ENCODE measurements at places on chromosomes 13 and 19. TPM values are rescaled to one million over a fixed set of nuclear protein-coding genes. Genes with fewer than 3 reads are reported as not detected.
A peak's percentile ranks its signal among the peaks of the same experiment; 100 is the strongest.

The ZNF43 gene
- 27.6 TPM for total RNA-seq

The HMG20B gene
- total RNA-seq, result 48.1 TPM

The CEACAM4 gene
- total RNA-seq, result 0.64 TPM

The MEIS3 gene
- total RNA-seq, result 0.35 TPM

DNA sequence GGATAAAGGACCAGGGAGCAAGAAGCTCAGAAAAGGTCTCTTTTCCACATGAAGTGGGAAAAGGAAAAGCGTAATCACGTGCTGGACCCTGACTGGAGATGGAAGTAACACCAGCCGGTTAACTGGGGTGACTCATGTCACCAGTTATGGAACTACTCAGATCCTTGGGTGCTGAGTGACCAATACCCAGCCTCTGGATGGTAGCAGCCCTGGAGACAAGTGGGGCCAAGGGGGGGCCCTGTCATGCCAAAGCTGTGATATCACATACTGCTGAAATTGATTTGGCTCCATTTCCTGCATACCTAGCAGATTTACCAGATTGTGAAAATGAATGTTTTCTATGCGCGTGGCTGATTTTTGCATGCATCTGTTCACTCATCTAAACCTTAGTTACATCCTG lies 158.9 kb downstream of the ZIC5 start:
- peaks cover 2% of the 10 kb centered on the region for H3K4me1 ChIP-seq
- no peak overlapping the region for H3K27ac ChIP-seq
- no peaks in the 10 kb centered on the region for H3K27me3 ChIP-seq
- no peaks in the 10 kb centered on the region for H3K36me3 ChIP-seq

DNA sequence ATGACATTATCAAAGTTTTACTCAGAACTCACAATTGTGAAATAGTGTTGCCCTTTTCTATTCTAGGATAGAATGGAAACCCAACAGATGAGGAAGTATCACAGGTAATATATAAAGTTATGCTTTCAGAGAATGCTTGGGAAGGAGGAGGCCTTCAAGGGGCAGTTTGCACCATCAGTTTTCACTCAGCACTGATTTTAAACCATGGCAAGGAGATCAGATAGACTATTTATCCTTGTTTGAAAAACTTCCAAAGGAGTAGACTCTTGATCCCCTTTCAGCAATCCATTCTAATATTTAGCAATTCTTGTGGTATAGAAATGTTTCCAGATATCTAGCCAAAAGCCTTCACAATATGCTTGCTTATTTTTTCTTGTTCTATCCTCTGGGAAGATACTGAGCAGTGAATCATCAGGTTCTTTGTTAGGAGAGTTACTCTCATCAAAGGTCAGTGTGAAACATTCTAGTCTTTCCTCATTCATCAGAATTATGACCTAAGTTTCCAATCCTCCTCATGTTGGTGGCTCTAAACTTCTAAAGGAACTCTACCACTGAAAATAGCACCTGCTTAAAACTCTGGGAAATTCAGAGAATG lies 3.8 kb downstream of the GPC6 start:
- H3K27ac ChIP-seq, result no peak overlapping the region
- no peak overlapping the region for H3K4me3 ChIP-seq
- H3K4me1 ChIP-seq, result no peaks in the 10 kb centered on the region

- DNase-seq, result no peak
- H3K27ac ChIP-seq, result no peak overlapping the region
- peaks cover 27% of the 10 kb centered on the region for H3K36me3 ChIP-seq
- no peaks in the 10 kb centered on the region for H3K27me3 ChIP-seq
These were observed 22.6 kb downstream of the SUGP1 start for GRCh38 chr19:19297759-19298158.

DNA sequence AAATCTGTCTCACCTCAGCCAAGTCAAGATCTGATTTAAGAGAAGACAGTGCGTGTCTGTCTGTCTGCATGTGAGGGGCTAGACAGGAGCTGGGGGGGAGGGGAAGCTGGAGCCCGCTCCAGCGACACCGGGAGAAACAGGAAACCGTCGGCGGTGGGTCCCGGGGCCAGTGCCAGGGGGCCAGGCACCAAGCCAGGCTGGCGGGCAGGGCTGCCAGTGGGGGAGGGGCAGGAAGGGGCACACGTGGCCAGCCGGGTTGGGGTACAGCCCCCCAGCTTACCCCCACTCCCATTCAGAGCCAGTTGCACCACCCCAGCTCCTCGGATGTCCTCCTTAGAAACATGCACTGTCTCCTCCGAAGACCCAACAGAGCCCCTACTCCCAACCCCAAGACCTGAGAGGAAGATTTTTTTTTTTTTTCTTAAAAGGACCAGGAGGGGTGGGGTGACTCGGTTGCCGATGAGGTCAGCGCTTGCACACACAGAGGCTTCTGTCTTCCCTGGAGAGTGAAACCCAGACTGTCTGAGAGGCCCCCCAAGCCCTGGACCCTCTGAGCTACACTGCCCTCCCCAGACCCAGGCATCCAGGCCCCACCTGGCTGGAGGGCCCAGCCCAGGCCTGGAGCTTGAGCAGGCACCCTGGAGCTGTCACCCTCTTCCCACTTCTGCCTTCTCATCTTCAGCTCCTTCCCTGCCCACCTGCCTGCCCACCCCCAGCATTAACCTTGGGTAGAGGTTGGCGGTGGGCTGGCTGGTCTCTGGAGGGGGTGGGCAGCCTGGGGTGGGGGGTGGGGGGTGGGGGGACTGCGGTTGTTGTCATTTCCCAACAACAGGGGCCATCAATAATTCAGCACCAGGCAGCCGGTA lies 4.0 kb downstream of the ERF start:
- no peak for DNase-seq
- no peak overlapping the region for H3K4me3 ChIP-seq
- H3K36me3 ChIP-seq, result no peaks in the 10 kb centered on the region
- H3K4me1 ChIP-seq, result peaks cover 40% of the 10 kb centered on the region

- H3K36me3 ChIP-seq, result no peaks in the 10 kb centered on the region
- H3K27me3 ChIP-seq, result no peaks in the 10 kb centered on the region
- no peak overlapping the region for H3K4me3 ChIP-seq
- DNase-seq, result peak; percentile 40
- H3K4me1 ChIP-seq, result no peaks in the 10 kb centered on the region
These were observed 7.7 kb upstream of the CDADC1 start for GRCh38 chr13:49240017-49240416.

DNA sequence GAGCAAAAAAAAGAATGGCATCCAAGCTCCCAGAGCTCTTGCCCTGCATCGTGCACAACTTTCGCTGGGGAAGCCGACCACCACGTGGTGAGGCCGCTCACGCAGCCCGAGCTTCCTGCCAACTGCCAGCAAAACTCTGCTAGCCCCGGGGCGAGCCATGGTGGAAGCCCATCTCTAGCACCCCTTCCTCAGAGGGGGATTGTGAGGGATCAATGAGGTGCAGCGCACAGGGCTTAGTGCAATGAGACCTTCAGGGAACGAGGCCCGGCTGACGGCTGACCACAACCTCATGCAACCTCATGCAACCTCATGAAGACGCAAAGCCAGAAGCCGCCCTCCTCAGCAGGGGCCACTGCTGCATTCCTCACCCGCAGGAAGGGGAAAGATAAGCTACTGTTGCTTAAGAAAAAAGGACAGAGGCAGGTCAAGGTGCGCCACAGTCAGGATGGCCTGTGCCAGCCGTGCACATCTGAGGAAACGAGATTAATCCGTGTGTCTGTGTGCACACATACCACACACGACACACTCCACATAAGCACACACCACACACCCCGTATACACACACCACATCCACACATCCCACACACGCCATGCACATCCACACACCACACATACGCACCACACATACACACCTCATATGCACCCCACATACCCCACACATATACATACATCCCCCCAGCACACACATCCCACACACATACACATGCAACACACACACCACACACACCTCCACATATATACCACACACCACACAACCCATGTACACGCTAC lies 9.6 kb downstream of the HSPBP1 start:
- DNase-seq, result no peak
- no peaks in the 10 kb centered on the region for H3K27me3 ChIP-seq
- no peak overlapping the region for H3K4me3 ChIP-seq
- peaks cover 23% of the 10 kb centered on the region for H3K36me3 ChIP-seq

Data from CD4-positive, alpha-beta memory T cell (primary cell).